ENCODE measurements at places on chromosomes 13 and 19. TPM values are rescaled to one million over a fixed set of nuclear protein-coding genes. Genes with fewer than 3 reads are reported as not detected.

- no peak overlapping the region for H3K27ac ChIP-seq
- peak; percentile 18 for DNase-seq
- peaks cover 31% of the 10 kb centered on the region for H3K4me1 ChIP-seq
- no peak overlapping the region for H3K4me3 ChIP-seq
- H3K36me3 ChIP-seq = no peaks in the 10 kb centered on the region
Observed at GRCh38 chr13:64438084-64438483, 2792.1 kb downstream of the PCDH9 start.

- no peaks in the 10 kb centered on the region for H3K4me1 ChIP-seq
- DNase-seq = peak; percentile 56
- H3K4me3 ChIP-seq = no peak overlapping the region
Observed at GRCh38 chr19:30406220-30407067, 34.3 kb downstream of the ZNF536 start.

DNA sequence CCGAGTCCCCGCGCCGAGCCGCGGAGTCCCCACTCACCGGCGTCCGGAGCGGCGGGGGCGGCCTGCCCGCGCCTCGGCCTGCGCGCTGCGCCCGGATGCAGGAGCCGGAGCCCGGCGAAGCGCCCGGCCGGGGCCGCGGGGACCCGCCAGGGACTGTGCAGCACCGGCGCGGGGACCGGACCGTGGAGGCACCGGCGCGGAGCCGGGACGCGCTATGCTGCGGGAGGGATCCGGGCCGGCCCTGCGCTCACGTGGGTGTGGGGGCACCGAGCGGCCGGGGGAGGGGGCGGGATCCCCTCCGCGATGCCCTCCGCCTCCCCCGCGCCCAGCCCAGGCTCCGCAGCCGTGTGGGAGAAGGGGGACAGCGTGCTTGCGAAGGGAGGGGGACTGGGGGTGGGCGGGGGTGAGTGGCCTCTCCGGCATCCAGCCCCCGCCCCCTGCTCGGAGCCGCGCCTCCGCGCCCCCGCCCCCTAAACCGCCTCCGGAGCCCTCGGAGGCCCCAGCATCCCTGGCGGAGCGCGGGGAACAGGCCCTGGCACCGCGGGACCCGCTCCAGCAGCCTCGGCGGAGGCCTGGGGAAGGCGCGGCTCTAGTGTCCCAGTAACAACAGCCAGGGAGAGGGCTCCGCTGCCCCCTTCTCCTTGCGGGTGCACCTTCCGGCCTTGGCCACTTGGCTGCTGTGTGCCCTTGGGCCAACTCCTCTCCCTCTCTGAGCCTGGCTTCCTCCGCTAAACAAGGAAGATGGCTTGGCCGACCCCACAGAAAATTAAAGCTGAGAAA is at the start of gene SLC1A6:
Gene SLC1A6 (minus strand): TSS at position 389 of the 780 bp plus-strand sequence. CDS start 6,954 bp downstream, outside the sequence.
- peaks cover 8% of the 10 kb centered on the region for H3K27me3 ChIP-seq
- no peaks in the 10 kb centered on the region for H3K36me3 ChIP-seq
- no peak within 1 kb of the TSS for H3K27ac ChIP-seq
- no peaks in the 10 kb centered on the region for H3K4me1 ChIP-seq
- peak; percentile 83 for DNase-seq

DNA sequence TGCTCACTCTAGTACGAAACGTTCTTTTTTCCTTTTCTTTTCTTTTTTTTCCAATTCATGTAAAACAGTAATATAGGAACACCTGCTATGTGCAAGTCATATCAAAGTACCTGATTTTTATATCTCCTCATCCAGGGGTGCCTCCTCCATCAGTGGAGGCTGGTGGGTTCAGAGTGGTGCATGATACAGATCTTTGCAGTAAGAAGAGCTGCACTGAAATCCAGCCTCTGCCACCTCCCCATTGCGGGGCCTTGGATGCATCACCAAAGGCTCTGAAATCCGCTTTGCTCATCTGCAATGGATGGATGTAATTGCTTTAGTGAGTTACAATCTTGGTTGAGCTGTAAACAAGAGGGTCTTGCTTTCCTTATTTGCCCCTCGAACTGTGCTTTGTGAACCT is 38.3 kb downstream of the GPR12 start:
- no peak for DNase-seq
- no peak overlapping the region for H3K4me3 ChIP-seq
- no peaks in the 10 kb centered on the region for H3K27me3 ChIP-seq
- H3K36me3 ChIP-seq = no peaks in the 10 kb centered on the region
- H3K27ac ChIP-seq = no peak overlapping the region

- DNase-seq = no peak
- no peak overlapping the region for H3K4me3 ChIP-seq
- H3K4me1 ChIP-seq = no peaks in the 10 kb centered on the region
- H3K27ac ChIP-seq = no peak overlapping the region
- peaks cover 4% of the 10 kb centered on the region for H3K36me3 ChIP-seq
- H3K27me3 ChIP-seq = no peaks in the 10 kb centered on the region
Observed at GRCh38 chr19:5918463-5919079, 4.5 kb downstream of the CAPS start.

DNA sequence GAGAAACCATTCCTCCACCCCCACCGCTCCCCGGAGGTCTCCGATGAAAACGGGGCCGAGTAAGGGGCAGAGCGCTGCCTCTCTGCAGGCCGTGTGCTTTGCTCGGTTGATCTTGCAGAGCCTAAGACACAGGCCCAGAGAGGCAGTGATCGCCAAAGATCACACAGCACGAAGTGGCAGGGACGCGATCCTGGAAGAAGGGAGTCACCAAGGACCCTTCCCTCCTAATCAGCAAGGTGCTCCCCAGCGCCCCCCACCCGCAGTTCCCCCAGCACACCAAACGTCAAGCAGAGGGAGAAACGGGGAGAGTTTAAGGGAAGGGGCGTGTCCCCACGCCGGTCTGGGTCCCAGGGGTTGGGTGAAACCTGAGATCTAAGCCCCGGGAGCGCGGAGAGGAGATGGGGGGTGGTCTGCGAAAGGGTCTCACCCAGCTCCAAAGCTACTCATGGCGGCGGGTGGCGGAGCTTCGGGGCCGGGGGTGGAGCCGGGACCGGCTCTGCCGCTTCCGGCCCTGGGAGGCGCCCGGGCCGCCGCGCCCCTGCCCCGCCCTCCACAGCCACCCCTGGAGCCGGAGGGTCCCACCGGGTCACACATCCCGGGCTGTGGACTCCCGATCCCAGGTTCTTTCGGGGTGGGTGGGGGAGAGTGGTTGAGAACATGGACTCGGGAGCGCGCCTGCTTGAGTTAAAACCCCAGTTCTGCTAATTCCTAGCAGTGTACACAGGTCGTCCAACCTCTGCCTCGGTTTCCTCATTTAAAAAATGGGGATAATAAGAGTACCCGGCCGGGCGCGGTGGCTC is at the start of gene EML2:
Gene EML2 (minus strand): TSS at position 468 of the 800 bp plus-strand sequence. CDS start 21 bp downstream, at position 447.
- peaks cover 10% of the 10 kb centered on the region for H3K27me3 ChIP-seq
- DNase-seq = peak; percentile 97
- H3K36me3 ChIP-seq = no peaks in the 10 kb centered on the region
- peak within 1 kb of the TSS; percentile 55 for H3K4me3 ChIP-seq
- peaks cover 32% of the 10 kb centered on the region for H3K4me1 ChIP-seq
- H3K27ac ChIP-seq = peak within 1 kb of the TSS; percentile 45

GRCh38 chr13:110799246-110800236 is 86.0 kb downstream of the ING1 start:
- H3K27ac ChIP-seq = no peak overlapping the region
- H3K36me3 ChIP-seq = no peaks in the 10 kb centered on the region
- H3K4me3 ChIP-seq = no peak overlapping the region
- H3K27me3 ChIP-seq = no peaks in the 10 kb centered on the region
- DNase-seq = no peak

- no peak overlapping the region for H3K4me3 ChIP-seq
- no peak overlapping the region for H3K27ac ChIP-seq
- H3K27me3 ChIP-seq = no peaks in the 10 kb centered on the region
- H3K4me1 ChIP-seq = no peaks in the 10 kb centered on the region
- DNase-seq = no peak
- H3K36me3 ChIP-seq = no peaks in the 10 kb centered on the region
Observed at GRCh38 chr13:113579686-113580085, 4.9 kb upstream of the TFDP1 start.

GRCh38 chr19:8643860-8644653 is 13.6 kb downstream of the NFILZ start:
- H3K27ac ChIP-seq = no peak overlapping the region
- H3K4me1 ChIP-seq = no peaks in the 10 kb centered on the region
- no peaks in the 10 kb centered on the region for H3K36me3 ChIP-seq
- H3K4me3 ChIP-seq = no peak overlapping the region
- no peaks in the 10 kb centered on the region for H3K27me3 ChIP-seq

- H3K4me3 ChIP-seq = peak overlapping the region; percentile 77
- no peak overlapping the region for H3K27ac ChIP-seq
- H3K4me1 ChIP-seq = peaks cover 9% of the 10 kb centered on the region
- H3K27me3 ChIP-seq = peaks cover 35% of the 10 kb centered on the region
- H3K36me3 ChIP-seq = no peaks in the 10 kb centered on the region
Observed at GRCh38 chr19:46015687-46016425, 7.0 kb downstream of the PGLYRP1 start.

- peak overlapping the region; percentile 12 for H3K4me3 ChIP-seq
- H3K4me1 ChIP-seq = peaks cover 40% of the 10 kb centered on the region
- H3K36me3 ChIP-seq = no peaks in the 10 kb centered on the region
- peak overlapping the region; percentile 57 for H3K27ac ChIP-seq
Observed at GRCh38 chr13:28161370-28161769, 23.0 kb downstream of the PAN3 start.

DNA sequence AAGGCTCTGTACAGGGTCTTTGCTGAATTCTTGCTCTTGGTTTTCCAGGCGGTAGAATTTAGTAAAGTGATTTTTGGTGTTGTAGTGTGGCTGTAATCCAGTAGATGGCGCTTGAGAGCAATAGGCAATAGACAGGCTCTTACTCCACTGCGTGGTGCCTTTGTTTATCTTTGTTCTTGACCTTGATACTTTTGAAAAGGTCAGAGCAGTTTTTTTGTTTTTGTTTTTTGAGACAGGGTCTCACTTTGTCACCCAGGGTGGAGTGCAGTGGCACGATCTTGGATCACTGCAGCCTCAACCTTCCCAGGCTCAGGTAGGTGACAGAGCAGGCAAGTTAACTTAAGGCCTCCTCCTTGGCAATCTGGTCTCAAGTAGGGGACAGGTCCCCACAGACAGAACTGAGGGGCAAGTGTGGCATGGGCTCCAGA is 12.2 kb upstream of the LILRA5 start:
- H3K36me3 ChIP-seq = no peaks in the 10 kb centered on the region
- H3K4me3 ChIP-seq = no peak overlapping the region
- H3K27me3 ChIP-seq = 0 out of 2 replicates have a peak, but pooled peaks cover 6% of the 10 kb centered on the region
- H3K27ac ChIP-seq = no peak overlapping the region
- peak; percentile 76 for DNase-seq
- H3K4me1 ChIP-seq = peaks cover 16% of the 10 kb centered on the region

DNA sequence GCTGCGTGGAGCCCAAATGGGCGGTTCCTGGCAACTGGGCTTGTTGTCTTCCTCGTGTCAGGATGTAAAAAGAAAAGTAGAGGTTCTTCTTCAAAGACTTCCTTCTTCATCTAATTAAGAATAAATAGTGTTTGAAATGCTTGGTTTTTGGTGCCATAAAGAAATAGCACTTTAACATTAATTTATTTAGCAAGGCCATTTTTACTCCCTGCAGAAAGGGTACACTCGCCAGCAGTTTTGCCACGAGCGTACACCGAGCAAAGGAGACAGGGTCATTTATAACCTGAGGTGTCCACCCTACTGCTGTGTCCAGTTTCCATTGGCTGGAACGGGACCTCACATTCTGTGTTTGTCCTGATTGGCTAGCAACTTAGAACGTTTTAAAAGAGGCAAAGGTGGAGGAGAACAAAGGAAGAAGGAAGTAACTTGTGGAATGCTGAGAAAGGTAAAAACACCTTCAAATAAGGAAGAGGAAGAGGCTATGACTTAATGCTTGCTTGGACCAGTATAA is 21.8 kb upstream of the OR10H1 start:
- H3K36me3 ChIP-seq = peaks cover 3% of the 10 kb centered on the region
- H3K27me3 ChIP-seq = no peaks in the 10 kb centered on the region
- H3K4me3 ChIP-seq = no peak overlapping the region

GRCh38 chr19:17865364-17866311 is 5.9 kb downstream of the RPL18A start:
- H3K4me3 ChIP-seq = no peak overlapping the region
- peak; percentile 40 for DNase-seq
- H3K4me1 ChIP-seq = peaks cover 21% of the 10 kb centered on the region

DNA sequence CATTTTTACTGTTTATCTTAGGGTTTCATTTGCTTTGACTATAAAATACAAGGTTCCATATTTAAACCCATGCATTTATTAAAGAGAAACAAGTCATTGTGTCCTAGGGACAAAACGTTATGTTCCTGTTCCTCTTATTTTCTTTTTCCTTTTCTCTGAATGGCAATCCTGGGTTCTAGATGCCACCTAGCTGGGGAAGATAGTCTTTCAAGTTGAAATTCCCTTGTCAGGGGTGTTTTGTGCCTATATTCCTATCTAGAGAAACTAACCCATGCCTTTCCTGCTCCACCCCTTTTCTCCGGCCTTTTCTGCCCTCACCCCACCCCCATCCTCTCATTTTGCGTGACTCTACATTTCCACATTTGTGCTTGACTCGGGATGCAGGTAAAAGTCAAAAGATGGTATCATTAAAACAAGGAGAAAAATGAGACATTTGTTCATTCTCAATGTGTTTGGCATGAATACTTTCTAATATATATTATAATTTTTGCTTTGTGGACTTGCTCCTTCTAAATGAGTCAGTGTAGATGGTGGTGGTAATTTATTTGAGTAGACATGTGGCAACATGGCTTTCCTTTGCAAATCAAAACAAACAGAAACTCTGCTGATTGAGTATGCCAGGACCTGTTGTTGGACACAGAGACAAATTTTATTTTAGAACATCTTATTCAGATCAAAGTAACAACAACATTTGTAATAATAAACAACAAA is 26.8 kb upstream of the STARD13 start:
- H3K27ac ChIP-seq = no peak overlapping the region
- peak; percentile 37 for DNase-seq
- H3K4me3 ChIP-seq = no peak overlapping the region
- H3K27me3 ChIP-seq = no peaks in the 10 kb centered on the region

GRCh38 chr13:45827318-45827717 is 24.2 kb downstream of the SIAH3 start:
- no peak overlapping the region for H3K27ac ChIP-seq
- no peak overlapping the region for H3K4me3 ChIP-seq
- peaks cover 22% of the 10 kb centered on the region for H3K4me1 ChIP-seq

- no peak for DNase-seq
- H3K36me3 ChIP-seq = no peaks in the 10 kb centered on the region
- H3K27me3 ChIP-seq = no peaks in the 10 kb centered on the region
- H3K4me3 ChIP-seq = no peak overlapping the region
- peaks cover 8% of the 10 kb centered on the region for H3K4me1 ChIP-seq
- H3K27ac ChIP-seq = peak overlapping the region; percentile 76
Observed at GRCh38 chr19:1017115-1017905, 3.6 kb downstream of the TMEM259 start.

GRCh38 chr19:41308450-41309179 is 1.4 kb upstream of the CCDC97 start:
- no peaks in the 10 kb centered on the region for H3K27me3 ChIP-seq
- H3K36me3 ChIP-seq = peaks cover 38% of the 10 kb centered on the region
- no peak overlapping the region for H3K4me3 ChIP-seq
- H3K4me1 ChIP-seq = peaks cover 16% of the 10 kb centered on the region
- H3K27ac ChIP-seq = peak overlapping the region; percentile 90

The ALOX5AP gene
- total RNA-seq = not detected

The TIMM44 gene
- total RNA-seq = 121 TPM

The TBXA2R gene
- 0.82 TPM for total RNA-seq

The HCST gene
- not detected for total RNA-seq

The KLK10 gene
- 4.9 TPM for total RNA-seq
